ENCODE measurements at places on chromosomes 7 and 10.

GRCh38 chr10:117532003-117532385 lies 10.6 kb upstream of the EMX2 start:
- no peak for DNase-seq

DNA sequence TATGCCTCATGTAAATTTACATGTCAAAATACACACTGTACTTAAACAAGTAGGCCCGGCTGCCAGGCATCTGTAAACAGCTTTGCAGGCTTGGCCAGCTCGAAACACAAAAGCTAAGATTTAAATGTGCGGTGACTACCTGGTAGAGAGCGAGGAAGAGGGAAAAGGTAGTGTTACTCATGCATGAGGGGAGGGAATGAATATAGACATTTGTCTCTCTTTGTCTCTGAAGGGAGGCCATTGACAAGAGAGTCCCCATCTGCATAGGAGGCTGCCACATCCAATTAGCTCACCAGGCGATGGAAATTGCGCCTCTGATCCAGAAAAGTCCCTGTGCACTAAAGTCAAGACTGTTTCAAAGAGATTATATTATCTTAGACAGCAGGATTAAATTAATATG lies 535.8 kb downstream of the PTPRN2 start:
- DNase-seq: no peak

DNA sequence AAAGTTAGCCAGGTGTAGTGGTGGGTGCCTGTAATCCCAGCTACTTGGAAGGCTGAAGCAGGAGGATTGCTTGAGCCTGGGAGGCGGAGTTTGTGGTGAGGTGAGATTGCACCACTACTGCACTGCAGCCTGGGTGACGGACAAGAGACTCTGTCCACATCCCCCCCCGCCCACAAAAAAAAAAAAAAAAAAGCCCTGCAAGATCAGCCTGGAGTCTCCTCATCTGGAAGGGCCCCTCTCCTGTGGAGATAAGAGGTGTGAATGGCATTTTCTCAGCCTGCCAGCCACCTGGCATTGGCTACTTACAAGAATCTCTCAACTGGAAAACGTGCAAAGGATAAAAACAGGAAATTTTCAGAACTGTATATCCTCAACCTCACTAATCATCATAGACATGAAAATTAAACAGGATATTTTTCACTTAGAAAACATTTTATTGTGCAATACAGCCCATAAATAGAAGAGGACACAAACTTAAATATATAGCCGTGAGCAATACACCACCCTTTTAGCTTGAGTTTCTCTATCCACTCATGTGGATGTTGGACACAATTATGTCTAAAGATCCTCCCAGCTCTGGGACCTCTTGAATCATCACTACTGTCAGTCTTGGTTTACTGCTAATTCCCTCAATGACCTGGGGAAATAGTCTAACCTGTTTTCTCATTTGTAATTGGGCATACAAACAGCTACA lies 11.3 kb upstream of the TSPAN15 start:
- peak; percentile 52 for DNase-seq

DNA sequence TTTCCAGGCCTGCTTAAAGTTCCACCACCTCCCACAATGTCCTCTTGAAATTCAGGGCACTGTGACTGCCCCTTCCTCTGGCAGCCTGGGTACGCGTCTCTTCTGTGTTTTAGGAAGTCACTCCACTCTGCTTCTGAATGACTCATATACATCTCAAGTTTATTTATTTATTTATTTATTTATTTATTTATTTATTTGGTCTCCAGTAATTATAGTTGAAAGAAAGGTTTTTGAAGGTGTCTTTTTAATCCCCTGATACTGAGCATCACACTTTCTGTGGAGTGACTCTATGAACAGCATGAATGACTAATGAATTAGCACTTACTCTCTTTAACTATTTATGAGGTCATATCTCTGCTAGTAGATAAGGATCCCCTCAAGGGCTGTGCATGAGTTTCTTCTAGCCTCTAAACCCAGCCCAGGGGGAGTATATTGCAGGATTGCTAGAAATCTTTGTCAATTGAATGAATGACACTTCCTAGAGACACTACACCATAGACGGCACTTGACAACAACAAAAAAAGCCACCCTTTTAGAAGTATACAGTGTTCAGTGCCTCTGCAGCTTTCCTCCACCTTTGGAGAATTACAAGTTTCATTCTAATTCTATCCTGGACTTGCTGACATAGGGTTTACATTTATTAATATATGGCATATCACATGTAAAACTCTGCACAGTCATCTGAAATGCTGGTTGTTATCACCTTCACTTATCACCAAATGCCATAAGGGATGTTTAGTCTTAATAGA lies 2.1 kb downstream of the MACC1 start:
- peak; percentile 72 for DNase-seq

- DNase-seq: peak; percentile 40
Measured at GRCh38 chr10:14377591-14378175, 47.0 kb upstream of the FRMD4A start.

GRCh38 chr10:9342885-9343570 lies 1288.5 kb downstream of the GATA3 start:
- peak; percentile 64 for DNase-seq

GRCh38 chr7:119105381-119105780 lies 880.9 kb downstream of the ANKRD7 start:
- DNase-seq: peak; percentile 87

DNA sequence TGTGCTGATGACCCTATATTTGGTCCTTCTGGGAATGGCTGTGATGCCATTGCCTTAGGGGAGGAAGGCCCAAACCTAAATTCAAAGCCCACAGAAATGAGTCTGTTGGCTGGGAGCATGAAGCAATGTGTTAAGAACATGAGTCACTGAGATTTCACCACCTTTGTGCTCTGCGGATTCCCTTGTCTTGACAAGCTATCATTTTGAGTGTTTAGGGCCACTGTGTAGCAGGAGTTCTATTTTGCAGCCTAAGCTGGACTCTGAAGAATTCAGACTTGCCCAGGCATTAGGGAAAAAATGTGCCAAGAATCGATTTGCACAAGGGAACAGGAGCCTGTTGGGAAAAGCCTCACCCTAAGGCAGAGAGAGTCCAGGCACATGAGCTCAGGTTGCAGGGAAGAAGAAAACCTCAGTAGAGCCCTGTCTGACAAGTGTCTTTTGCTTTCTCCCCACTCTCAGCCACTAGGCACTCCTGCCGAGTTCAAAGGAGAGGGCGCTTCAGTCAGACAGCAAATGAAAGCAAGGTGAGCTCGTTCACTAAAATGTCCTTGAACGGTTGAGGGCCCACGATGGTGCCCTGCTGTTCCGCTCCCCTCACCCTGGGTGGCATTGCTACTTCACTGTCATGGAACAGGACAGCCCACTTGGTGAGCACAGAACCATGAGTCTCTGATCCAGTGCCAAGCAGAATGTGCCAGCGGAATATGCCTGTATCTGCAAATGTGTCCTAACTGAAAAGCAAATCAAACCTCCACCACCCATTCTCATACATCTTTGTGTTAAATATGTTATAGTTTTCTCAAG lies 93.6 kb downstream of the PRLHR start:
- DNase-seq: peak; percentile 36

DNA sequence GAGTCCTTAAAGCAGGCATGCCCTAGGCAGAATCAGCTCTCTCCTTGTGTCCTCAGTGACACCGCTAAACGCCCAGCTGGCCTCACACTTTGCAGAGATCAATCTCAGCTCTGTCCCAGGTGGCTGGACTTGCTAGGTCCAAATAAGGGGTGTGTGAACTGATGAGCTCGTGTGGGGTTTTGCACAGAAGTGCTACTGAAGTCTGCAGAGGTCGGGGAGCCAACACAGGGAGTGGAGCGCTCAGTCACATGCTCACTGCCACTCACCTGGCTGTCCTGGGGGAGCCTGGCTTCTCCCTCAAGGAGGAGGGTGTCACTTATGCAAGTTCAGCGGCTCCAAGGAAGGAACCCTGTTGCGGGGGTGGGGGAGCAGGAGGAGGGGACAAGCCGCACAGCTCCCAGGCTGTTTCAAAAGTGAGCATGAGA lies 2.0 kb downstream of the ELN start:
- DNase-seq: peak; percentile 29

- no peak for DNase-seq
Measured at GRCh38 chr10:12349629-12350166, 351 bp downstream of the CAMK1D start.

DNA sequence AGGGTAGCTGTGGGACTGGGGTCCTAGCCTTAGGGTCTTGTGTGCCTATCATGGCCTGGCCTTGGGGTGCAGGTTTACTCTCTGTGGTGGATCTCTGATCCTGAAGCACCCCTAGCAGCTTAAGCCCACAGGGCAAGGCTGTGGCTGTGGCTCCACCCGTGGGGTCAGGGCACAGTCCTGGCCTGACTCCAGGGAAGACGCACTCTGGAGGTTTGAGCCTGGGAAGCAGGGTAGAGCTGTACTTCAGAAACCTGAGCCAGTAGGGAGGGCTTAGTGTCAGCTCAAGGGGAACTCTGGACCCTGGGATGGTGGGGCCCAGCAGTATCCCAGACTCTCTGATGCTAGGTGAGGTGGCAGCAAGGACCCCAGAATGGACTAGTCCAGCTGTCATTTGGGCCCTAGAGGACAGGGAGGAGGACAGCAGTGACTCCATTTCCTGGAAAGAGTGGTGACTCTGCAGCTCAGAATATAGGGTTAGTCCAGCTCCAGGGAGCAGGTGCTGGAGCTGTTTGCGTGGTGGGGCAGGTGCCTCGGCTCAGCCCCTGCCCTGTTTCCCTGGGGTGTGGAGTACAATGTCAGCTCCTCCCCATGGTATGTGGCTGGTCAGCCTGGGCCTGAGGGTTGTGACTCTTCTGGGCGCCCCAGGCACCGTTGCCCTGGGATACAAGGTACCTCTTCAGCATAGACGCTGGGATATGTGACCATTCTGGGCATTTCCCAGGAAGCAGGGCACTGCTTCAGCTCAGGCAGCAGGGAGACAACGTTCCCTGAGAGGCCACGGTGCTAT lies 15.8 kb downstream of the GTPBP4 start:
- DNase-seq: no peak

DNA sequence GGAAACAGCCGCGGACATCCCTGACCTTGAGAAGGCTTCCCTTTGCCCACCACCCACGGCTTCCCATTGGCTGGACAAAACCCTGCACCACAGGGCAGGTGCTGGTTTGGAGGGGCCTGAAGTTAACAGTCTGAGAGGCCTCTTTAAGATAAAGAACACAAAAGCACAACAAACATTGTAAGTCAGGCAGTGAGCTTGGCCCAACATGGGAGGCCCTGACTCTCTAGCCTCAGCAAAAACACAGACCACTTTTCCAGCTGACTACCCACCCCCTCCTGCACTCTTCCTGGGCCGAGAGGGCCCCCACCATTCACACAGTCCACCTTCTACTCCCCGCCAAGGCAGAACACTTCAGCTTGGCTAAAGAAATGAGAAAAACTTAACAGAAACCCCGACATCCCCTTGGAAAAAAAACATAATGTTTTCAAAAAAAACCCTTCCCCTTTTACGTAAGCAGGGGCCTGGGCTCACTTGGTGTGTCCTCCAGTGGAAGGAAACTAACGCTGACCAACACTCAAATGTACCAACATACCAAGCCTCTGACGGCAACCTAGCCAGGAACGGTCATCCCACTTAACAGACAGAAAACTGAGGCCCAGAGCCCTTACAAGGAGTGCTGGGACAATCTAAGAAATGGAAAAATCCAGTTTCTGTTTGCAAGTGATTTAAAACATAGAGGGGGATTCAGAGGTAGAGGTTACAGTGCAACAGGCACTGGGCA lies 80.9 kb downstream of the COBL start:
- DNase-seq: no peak

DNA sequence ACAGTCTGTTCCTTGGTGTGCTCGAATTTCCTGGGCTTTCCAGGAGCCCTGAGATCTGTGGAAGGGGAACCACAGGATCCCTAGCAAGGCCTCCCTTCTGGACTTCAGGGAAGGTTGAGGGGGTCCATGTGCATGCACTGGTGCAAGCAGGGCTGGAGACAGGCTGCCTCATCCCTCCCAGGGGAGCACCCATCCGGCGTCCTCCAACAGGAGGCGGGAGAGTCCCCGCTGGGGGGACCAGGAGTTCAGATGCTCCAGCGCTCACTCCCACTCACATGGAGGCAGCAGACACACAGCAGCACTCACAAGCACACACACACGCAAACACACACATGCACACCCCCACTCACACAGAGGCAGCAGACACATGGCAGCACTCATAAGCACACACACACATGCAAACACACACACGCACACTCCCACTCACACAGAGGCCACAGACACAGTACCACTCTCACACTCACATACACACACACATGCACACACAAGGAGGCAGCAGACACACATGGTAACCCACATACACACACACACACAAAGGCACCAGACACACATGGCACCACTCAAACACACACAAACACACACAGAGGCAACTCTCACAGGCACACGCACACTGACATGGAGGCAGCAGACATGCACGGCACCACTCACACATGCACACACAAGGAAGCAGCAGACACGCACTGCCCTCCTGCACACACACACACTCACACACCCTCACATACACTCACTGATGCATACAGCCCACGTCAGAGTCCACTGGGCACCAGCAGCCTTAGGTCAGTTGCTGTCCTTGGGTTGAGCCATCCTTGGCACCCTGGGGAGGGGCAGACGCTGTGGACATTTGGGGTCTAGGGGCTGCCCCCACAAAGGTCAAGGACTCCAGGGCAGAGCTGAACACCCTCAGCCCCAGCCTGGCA lies 247.0 kb upstream of the PPP2R2D start:
- no peak for DNase-seq

Measured in mesendoderm (in vitro differentiated cells).